ENCODE measurements at places on chromosomes 6 and 20.

- DNase-seq: peak; percentile 67
Measured at GRCh38 chr6:132669690-132670291, 10.8 kb upstream of the TAAR1 start.

- no peak for DNase-seq
Measured at GRCh38 chr6:139152892-139153271, 18.0 kb downstream of the HECA start.

DNA sequence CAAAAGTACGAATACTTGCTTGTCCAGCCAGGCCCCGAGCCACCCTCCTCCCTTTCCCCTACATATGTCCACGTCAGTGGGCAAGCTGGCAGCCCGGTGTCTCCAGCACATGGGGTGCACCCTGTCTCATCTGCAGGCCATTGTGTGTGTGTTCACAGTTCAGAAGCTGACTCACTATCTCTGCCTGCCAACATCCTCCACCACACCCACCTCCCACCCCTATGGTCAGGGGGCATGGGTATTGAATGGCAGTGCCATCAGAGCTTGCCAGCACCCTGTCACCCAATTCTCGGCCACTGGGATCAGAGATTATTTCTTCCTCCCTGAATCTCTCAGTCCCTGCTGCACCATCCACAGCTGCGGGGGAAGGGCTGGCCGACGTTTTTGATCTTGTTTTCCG is 195.7 kb downstream of the FARS2 start:
- DNase-seq: no peak

DNA sequence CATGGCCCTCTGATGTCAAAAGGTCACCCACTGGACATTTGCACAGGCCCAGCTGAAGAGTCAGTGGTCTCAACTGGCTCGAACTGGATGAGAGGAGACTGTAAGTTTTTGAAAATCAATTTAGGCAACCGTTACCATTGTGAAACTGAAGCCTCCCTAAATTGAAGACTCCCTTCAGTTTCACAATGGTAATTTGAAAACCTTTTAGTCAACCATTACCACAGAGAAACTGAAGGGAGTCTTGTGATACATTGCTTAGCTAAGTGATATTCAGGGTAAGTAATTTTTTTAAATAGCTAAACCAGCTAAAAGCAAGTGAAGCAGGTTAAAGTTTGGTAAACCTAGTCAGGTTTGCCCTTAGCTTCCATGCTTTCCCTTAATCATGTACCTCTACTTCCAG is 197.3 kb upstream of the NT5E start:
- DNase-seq: no peak

DNA sequence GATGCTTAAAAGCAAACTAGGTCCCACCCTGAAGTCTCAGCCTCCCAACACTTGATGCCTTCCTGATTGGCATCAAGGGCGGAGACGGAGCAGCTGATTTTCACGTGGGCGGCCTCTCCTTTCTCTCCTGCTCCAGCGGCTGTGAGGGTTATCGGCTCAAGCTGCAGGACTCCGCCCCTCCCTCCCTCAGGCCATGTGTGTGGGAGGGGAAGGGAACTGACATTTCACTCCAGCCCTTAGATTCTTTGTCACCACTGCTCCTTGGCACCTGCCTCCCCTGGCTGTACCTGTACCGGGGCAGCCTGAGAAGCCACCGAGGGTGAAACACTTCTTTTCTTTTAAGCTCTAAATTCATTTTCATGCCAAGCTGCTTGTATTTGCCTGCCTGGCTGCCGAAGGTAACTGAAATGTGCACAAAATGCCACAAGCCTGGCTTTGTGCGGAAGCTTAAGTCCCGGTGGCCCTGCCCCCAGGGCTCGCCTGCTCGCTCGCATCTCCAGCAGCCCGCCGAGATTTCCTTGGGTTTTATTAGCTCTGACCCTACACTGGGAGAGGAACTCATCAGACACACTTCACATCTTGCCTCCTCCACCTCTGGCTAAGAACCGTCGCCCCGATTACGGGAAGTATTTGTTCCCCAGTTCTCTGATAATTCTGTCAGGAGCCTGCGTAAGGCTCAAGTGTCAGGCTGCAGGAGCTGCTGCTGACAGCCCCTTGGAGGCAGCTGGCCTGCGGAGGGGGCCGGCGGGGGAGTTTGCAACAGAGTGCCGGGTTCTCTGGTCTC is 9.6 kb upstream of the CPNE5 start:
- peak; percentile 41 for DNase-seq

- DNase-seq: peak; percentile 82
Measured at GRCh38 chr20:50558483-50558925, 48.3 kb downstream of the PTPN1 start.

DNA sequence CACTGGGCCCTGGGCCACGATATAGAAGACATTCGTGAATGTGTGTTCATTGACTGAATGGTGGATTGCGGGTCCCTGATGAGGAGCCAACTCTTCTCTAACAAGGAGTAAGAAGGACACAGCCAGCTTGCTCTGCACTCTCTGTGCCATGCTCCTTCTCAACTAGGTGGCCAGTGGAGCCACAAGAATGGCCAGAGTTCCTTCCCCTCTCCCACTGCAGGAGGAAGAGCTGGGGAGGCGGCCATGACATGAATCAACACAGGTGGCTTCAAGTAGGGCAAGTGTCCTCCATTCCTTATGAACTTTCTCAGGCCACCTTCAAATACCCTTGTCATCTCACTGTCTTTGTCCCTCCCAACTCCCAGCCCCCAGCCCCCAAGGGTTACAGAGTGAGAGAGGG is 305.7 kb downstream of the KIF16B start:
- no peak for DNase-seq

DNA sequence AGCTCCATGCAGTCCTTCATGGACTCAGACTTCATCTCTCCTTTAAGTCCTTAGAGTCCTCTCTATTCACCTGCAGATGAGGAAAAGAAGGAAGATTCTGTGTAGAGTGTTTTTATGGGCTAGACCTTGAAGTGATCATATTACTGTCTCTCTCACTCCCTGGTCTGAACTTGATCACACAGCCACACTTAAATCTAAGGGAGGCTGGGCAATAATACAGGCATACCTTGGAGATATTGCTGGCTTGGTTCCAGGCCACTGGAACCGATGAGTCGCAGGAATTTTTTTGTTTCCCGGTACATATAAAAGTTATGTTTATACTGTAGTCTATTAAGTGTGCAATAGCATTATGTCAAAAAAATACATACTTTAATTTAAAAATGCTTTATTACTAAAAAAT is 59.2 kb upstream of the FOXO3 start:
- DNase-seq: peak; percentile 21

DNA sequence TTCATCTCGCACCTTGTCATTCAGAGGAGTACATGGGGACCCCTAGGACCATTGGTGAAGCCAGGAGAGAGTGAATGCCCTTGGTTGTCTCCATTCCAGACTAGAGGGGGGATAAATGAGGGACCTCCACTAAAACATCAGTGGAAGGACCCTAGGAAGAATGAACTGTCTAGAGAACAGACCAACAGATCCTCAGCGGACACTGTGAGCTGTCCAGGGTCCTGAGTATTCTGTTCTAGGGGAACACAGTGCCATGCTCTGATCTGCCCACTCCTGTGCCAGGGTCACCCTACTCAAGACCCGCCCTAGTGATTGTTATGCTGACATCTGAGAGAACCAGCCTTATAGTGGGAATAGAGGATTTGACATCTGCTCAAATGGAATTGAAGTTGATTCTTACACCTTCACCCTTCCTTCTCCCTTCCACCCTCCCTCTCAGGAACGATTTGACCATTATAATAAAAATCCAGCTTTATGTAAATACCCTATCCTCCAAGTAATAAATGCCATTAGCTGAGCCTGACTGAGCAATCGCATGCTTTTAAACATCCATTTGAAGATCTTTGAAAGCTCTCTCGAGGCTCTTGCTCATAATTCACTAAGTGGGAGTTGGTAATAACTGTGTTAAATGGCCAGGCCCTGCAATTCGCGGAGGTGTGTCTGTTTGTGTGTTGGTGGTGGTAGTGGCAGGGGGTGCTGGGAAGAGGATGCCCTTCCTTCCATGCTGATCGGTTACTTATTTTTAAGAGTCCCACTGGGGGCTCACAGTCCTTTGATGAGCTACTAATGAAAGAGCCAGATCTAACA is 43.6 kb upstream of the SLC32A1 start:
- peak; percentile 38 for DNase-seq

- DNase-seq: peak; percentile 90
Measured at GRCh38 chr20:4130404-4131189, 115.2 kb upstream of the RNF24 start.

DNA sequence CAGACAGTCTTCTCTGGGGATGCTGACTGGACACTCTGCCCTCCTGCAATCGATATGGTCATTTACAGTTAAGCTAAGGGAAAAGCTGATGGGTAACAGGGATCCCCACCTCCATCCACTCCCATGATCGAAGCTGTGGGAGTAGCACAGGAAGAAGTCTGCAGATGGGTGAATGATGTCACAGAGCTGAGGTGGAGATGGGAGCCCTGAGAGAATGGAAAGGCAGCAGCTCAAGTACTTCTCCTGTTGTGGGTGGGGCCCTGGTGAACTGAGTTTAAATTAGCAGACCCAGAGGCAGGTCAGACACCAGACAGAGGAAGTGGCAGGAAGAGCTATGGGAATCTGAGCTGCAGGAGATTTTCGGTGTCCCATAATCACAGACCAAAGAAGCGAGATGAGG is 29.0 kb downstream of the HDGFL1 start:
- DNase-seq: peak; percentile 43

DNA sequence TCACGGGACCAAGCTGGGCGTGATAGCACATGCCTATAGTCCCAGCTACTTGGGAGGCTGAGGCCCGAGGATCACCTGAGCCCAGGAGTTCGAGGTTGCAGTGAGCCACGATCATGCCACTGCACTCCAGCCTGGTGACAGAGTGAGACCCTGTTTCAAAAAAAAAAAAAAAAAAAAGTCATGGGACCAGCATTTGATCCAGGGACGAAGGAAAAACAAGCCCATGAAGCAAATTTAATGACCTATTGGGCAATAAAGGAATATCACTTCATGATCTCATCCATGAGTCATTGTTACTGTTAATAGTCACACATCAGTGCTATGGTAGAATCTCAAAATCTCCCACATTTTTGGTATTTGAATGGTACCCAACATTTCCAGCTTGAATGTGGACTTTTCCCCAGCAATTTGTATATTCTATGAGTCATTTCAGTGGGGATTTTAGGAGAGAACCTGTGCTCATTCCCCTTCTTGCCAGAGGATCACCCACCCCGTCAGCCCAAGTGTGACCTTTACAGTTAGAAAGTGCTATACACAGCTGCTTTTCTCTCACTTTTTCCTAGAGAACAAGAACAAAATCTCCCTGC is 8.5 kb upstream of the SOD2 start:
- DNase-seq: peak; percentile 90

GRCh38 chr6:42407379-42407778 is 44.3 kb downstream of the TRERF1 start:
- DNase-seq: peak; percentile 82

- DNase-seq: no peak
Measured at GRCh38 chr20:56890011-56890410, 260.9 kb downstream of the TFAP2C start.

DNA sequence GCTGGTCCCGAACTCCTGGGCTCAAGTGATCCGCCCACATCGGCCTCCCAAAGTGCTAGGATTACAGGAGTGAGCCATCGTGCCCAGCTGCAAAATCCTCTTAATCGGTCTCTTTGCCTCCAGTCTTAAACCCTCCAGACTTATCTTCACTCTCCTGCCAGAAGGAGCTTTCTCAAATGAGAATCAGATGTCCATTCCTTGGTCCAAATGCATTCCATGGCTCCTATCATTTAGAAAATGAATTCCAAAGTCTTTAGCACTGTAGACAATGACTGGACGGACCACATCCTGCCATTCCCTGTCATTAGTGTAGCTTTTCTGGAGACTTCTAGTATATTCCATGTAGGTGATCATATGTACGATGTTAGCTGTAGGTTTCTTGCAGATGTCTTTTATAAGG is 141.9 kb downstream of the ID4 start:
- DNase-seq: no peak
